ENCODE measurements at places on chromosomes 5 and 9. TPM values are rescaled to one million over a fixed set of nuclear protein-coding genes. Genes with fewer than 3 reads are reported as not detected.
A peak's percentile ranks its signal among the peaks of the same experiment; 100 is the strongest.

GRM6 gene
- not detected for total RNA-seq

LMAN2 gene
- 210 TPM for total RNA-seq

BTNL9 gene
- 36.9 TPM for total RNA-seq

GFI1B gene
- total RNA-seq: not detected

TICAM2 gene
- 13.5 TPM for total RNA-seq

VCAN gene
- 58.2 TPM for total RNA-seq

HRH2 gene
- total RNA-seq: 0.51 TPM

IRX2 gene
- total RNA-seq: not detected

CCDC180 gene
- total RNA-seq: 9.2 TPM

SLC22A4 gene
- 0.26 TPM for total RNA-seq

SH3PXD2B gene
- 31.5 TPM for total RNA-seq

ERCC8 gene
- 11.6 TPM for total RNA-seq

TNFSF15 gene
- not detected for total RNA-seq

SURF1 gene
- total RNA-seq: 34.7 TPM

RALGDS gene
- total RNA-seq: 14.1 TPM

SGCD gene
- 9.2 TPM for total RNA-seq

DRD1 gene
- total RNA-seq: not detected

PCDHB9 gene
- total RNA-seq: 5.5 TPM

DOK3 gene
- total RNA-seq: 6.5 TPM

ZFP62 gene
- total RNA-seq: 43.6 TPM

- H3K36me3 ChIP-seq: no peaks in the 10 kb centered on the region
- DNase-seq: no peak
- H3K4me3 ChIP-seq: no peak overlapping the region
Observed at GRCh38 chr5:162801235-162801634, 636.2 kb upstream of the CCNG1 start.

- H3K27me3 ChIP-seq: no peaks in the 10 kb centered on the region
- no peak overlapping the region for H3K4me3 ChIP-seq
- no peaks in the 10 kb centered on the region for H3K36me3 ChIP-seq
- no peak overlapping the region for H3K27ac ChIP-seq
- no peaks in the 10 kb centered on the region for H3K4me1 ChIP-seq
Observed at GRCh38 chr5:14213813-14214585, 70.9 kb downstream of the TRIO start.

DNA sequence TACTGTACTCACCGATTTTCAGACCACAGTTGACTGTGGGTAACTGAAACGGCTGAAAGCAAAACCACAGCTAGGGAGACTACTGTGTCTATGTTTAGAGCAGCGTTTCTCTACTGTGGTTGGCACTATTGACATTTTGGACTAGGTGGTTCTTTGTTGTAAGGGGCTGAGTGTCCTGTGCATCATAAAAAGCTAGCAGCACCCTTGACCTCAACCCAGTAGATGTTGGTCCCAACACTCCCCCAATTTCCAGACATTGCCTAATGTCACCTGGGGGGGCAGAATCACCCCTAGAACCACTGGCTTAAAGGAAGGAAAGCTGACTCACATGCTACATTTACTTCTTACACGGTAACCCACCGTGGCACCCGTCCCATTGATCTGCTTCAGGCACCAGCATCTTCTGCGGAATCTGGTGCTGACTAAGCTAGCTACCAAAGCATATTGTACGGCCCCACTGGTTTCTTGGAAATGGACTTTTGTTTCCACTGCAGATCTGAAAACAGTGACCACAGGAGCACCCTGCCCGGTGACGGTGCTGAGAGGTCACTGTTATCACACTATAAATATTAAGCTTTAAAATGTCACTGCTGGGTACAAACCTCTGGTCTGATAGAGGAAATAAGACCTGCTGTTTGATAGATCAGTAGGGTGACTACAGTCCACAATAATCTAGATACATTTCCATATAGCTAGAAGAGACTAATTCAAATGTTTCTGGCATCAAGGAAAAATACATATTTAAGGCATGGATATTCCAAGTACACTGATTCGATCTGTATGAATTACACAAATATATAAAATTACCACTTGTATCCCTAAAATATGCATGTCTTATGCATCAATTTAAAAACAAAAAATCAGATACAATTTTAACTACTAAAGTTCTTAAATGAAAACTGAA lies 151.4 kb downstream of the HSD17B3 start:
- DNase-seq: no peak
- no peak overlapping the region for H3K4me3 ChIP-seq
- no peak overlapping the region for H3K27ac ChIP-seq
- H3K27me3 ChIP-seq: no peaks in the 10 kb centered on the region

- H3K36me3 ChIP-seq: no peaks in the 10 kb centered on the region
- no peak for DNase-seq
- no peaks in the 10 kb centered on the region for H3K27me3 ChIP-seq
- H3K4me3 ChIP-seq: no peak overlapping the region
- H3K4me1 ChIP-seq: no peaks in the 10 kb centered on the region
- no peak overlapping the region for H3K27ac ChIP-seq
Observed at GRCh38 chr9:71921190-71921814, 9.9 kb downstream of the C9orf85 start.

- no peak overlapping the region for H3K4me3 ChIP-seq
- no peaks in the 10 kb centered on the region for H3K36me3 ChIP-seq
- H3K4me1 ChIP-seq: no peaks in the 10 kb centered on the region
- no peak for DNase-seq
Observed at GRCh38 chr9:108885643-108886348, 23.7 kb downstream of the ACTL7A start.

DNA sequence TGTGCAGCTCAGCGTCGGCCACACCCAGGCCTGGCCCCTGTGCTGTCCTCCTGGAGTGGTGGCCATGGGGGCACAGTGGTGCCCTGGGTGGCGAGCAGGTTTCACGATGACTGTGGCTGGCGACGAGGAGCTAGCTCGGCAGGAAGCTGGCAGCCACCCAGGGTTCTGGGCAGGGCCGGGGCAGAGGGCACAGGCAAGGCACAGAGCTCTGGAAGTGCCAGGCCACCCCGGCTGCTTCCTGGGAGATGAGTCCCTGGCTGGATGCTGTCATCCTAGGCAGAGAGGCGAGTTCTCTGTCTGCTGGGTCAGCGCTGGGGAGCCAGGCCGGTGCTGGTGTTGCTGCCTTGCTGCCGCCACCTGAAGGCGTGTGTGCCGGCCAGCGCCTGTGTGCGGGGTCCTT lies 51.7 kb downstream of the RXRA start:
- no peak overlapping the region for H3K27ac ChIP-seq
- H3K36me3 ChIP-seq: no peaks in the 10 kb centered on the region
- H3K4me3 ChIP-seq: no peak overlapping the region
- no peak for DNase-seq
- H3K27me3 ChIP-seq: no peaks in the 10 kb centered on the region
- peaks cover 12% of the 10 kb centered on the region for H3K4me1 ChIP-seq

- H3K36me3 ChIP-seq: no peaks in the 10 kb centered on the region
- H3K27me3 ChIP-seq: no peaks in the 10 kb centered on the region
- no peak for DNase-seq
- no peaks in the 10 kb centered on the region for H3K4me1 ChIP-seq
- no peak overlapping the region for H3K27ac ChIP-seq
Observed at GRCh38 chr9:20593105-20593504, 29.2 kb downstream of the MLLT3 start.

- H3K27me3 ChIP-seq: no peaks in the 10 kb centered on the region
- H3K4me3 ChIP-seq: no peak overlapping the region
- DNase-seq: no peak
- no peaks in the 10 kb centered on the region for H3K4me1 ChIP-seq
Observed at GRCh38 chr5:111863801-111864200, 106.8 kb upstream of the NREP start.

DNA sequence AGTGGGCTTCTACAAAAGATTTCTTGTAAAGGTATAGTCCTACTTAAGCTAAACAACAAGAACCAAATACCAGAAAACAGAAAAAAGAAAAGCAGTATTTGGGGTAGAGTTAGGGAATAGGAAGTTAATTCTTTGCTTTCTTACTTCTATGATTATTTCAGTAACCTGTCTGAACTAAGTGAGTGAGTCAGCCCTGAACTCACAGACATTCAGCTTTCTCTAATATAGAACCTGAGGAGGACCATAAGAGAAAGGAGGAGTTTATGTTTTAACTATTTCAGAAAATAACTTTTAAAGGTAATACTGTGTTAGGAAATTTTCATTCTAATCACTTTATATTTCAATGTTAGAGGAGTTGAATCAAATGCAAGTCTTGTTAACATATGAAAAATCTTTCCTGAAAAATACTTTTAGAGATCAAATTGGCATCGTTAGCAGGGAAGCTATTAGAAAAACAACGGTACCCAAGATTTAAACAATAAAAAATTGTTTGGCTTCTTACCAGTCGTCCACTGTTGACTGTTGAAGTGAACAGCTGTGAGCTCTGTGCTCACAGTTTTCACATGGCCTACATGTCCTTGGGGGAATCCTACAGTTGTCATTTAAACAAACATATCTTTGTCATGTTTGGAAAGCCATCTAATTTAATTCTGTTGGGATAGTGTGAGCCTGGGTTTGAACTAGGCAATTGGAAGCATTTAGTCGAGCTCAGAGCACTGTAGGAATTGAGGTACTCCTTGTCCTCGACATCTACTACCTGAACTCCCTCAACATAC lies 19.9 kb upstream of the ZFAND5 start:
- H3K27me3 ChIP-seq: no peaks in the 10 kb centered on the region
- no peaks in the 10 kb centered on the region for H3K36me3 ChIP-seq
- no peak for DNase-seq

- peaks cover 2% of the 10 kb centered on the region for H3K27me3 ChIP-seq
- peak overlapping the region; percentile 45 for H3K4me3 ChIP-seq
- H3K27ac ChIP-seq: peak overlapping the region; percentile 71
- no peak for DNase-seq
Observed at GRCh38 chr9:2242831-2243330, 227.7 kb downstream of the SMARCA2 start.

- H3K4me3 ChIP-seq: no peak overlapping the region
- H3K27me3 ChIP-seq: no peaks in the 10 kb centered on the region
- no peak overlapping the region for H3K27ac ChIP-seq
- DNase-seq: peak; percentile 8
- H3K4me1 ChIP-seq: no peaks in the 10 kb centered on the region
Observed at GRCh38 chr9:89811356-89811755, 206.5 kb downstream of the GADD45G start.

GRCh38 chr5:109694451-109694891 lies 4.7 kb downstream of the MAN2A1 start:
- no peaks in the 10 kb centered on the region for H3K4me1 ChIP-seq
- no peak for DNase-seq
- no peak overlapping the region for H3K27ac ChIP-seq
- H3K4me3 ChIP-seq: no peak overlapping the region
- no peaks in the 10 kb centered on the region for H3K36me3 ChIP-seq

- H3K4me3 ChIP-seq: no peak overlapping the region
- no peaks in the 10 kb centered on the region for H3K36me3 ChIP-seq
- DNase-seq: no peak
- no peaks in the 10 kb centered on the region for H3K27me3 ChIP-seq
- no peaks in the 10 kb centered on the region for H3K4me1 ChIP-seq
Observed at GRCh38 chr9:121863955-121864354, 212.5 kb downstream of the DAB2IP start.

DNA sequence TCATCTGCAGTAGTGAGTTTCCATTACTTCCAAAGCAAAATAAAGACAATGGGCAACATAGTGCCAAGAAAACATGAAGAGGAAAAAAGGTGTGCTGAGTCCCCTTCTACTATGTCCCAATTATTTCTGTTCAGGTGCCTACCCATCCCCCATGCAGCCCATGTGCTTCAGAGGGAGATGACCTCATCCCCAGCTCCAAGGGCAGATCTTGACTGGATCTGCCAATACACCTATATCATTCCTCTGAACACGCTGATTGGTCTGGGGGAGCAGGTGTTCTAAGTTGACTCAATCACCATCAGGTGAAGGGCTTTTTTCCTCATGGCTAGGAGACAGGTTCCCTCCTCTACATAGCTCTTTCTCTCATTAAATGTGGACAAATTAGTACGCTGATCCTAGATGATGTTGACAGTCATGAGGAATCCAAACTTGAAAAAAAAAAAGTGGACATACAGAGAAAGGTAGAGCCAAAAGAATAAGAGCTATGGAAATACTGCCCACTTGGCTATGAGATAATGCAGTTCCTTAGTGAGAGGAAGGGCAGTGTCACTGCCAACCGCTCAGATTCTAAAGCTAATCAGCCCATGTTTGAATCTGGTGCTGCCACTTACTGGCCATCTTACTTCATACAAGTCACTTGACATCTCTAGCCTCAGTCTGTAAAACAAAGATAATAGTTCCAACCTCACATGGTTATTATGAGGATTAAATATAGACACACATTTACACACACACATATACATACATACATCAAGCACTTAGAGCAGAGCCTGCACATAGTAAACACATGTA lies 23.1 kb downstream of the PRELID2 start:
- no peaks in the 10 kb centered on the region for H3K27me3 ChIP-seq
- no peak for DNase-seq
- H3K36me3 ChIP-seq: no peaks in the 10 kb centered on the region
- no peak overlapping the region for H3K4me3 ChIP-seq

GRCh38 chr5:157668356-157668755 lies 3.0 kb upstream of the C5orf52 start:
- no peak overlapping the region for H3K4me3 ChIP-seq
- no peaks in the 10 kb centered on the region for H3K4me1 ChIP-seq
- no peak overlapping the region for H3K27ac ChIP-seq
- H3K36me3 ChIP-seq: no peaks in the 10 kb centered on the region

GRCh38 chr9:92616655-92617111 lies 53.2 kb downstream of the IPPK start:
- H3K4me3 ChIP-seq: no peak overlapping the region
- no peaks in the 10 kb centered on the region for H3K27me3 ChIP-seq
- peak overlapping the region; percentile 77 for H3K27ac ChIP-seq
- H3K4me1 ChIP-seq: peaks cover 12% of the 10 kb centered on the region
- DNase-seq: peak; percentile 50
- H3K36me3 ChIP-seq: no peaks in the 10 kb centered on the region

DNA sequence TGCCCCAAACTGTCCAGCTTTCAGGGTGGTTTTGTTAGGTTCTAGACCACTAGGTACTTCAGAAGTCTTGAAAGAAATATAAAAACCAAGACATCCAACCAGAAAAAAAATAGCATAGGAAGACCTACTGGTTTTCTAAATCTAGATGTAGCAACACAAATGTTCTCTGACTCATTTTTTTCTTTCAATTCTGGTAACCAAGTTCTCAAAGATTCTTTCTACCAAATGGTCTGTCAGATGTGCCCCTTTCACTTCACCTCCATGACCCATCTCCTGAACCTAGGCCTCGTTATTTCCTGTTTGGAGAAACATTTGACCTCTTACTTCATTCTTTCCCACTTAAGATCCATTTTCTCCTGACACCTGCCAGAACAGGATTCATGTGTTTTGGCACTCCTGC lies 355.3 kb downstream of the KIAA0825 start:
- no peaks in the 10 kb centered on the region for H3K27me3 ChIP-seq
- DNase-seq: no peak
- H3K27ac ChIP-seq: no peak overlapping the region
- H3K36me3 ChIP-seq: no peaks in the 10 kb centered on the region

- H3K27ac ChIP-seq: no peak overlapping the region
- no peaks in the 10 kb centered on the region for H3K4me1 ChIP-seq
- H3K27me3 ChIP-seq: no peaks in the 10 kb centered on the region
- no peak for DNase-seq
Observed at GRCh38 chr9:136935651-136936050, 8.9 kb downstream of the FBXW5 start.

GRCh38 chr9:84703793-84704192 lies 34.3 kb downstream of the NTRK2 start:
- no peak overlapping the region for H3K27ac ChIP-seq
- H3K36me3 ChIP-seq: no peaks in the 10 kb centered on the region
- H3K4me3 ChIP-seq: no peak overlapping the region
- DNase-seq: no peak

GRCh38 chr9:95502248-95502647 lies 14.5 kb downstream of the PTCH1 start:
- H3K27me3 ChIP-seq: no peaks in the 10 kb centered on the region
- no peak overlapping the region for H3K4me3 ChIP-seq
- H3K4me1 ChIP-seq: peaks cover 2% of the 10 kb centered on the region
- no peak overlapping the region for H3K27ac ChIP-seq
